H7 (cell line): ENCODE measurements at places on chromosomes 6 and 20. TPM values are rescaled to one million over a fixed set of nuclear protein-coding genes. Genes with fewer than 3 reads are reported as not detected.
A peak's percentile ranks its signal among the peaks of the same experiment; 100 is the strongest.

SYCP2 gene
- 0.04 TPM in 1 of 2 replicates, not detected in the other for total RNA-seq

PDE10A gene
- total RNA-seq, result 1.1 and 1.6 TPM in 2 replicates

KIAA1586 gene
- 9.8 and 19.2 TPM in 2 replicates for total RNA-seq

FIG4 gene
- 19.0 and 23.6 TPM in 2 replicates for total RNA-seq

GRCh38 chr6:89596056-89596455, 42.5 kb downstream of the LYRM2 start:
- DNase-seq, result no peak

DNA sequence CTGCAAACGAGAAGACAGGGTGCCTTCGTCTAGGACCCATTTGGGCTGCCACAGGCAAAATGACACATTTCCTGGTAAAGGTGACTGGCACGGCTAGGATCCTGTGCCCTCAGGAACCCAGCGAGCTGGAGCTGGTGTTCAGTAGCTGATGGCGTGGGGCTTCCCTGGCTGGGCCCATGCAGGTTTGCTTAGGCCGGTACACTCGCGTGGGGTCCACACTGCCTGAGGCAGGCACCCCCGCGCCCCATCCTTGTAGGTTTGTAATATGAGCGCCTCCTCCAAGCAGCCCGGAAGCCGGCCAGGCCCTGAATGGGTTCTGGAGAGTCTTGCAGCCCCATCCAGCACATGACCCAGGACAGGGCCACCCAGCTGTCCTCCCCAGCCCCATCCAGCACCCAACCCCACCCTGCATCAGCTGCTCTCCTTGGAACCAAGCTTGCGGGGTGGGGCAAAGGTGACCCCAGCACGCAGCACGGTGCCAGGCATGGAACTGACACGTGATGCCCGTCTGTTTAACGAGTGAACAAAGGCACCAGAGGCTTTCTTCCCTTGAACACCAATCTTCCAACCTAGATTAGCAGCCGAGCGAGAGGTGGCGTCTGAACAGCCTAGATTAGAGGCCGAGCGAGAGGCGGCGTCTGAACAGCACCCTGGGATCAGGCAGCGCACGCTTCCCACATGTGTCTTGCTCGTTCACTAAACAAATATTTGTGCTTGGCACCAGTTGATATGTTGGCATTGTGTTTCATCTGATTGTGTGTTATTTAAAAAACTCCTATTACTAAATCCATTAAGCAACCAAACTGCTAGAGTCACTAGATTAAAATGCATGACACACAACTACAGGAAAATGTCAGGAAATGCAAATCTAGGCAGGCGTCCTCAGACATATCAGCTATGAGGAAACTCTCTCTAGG, 112.1 kb downstream of the DLL1 start:
- DNase-seq, result peak; percentile 56

DNA sequence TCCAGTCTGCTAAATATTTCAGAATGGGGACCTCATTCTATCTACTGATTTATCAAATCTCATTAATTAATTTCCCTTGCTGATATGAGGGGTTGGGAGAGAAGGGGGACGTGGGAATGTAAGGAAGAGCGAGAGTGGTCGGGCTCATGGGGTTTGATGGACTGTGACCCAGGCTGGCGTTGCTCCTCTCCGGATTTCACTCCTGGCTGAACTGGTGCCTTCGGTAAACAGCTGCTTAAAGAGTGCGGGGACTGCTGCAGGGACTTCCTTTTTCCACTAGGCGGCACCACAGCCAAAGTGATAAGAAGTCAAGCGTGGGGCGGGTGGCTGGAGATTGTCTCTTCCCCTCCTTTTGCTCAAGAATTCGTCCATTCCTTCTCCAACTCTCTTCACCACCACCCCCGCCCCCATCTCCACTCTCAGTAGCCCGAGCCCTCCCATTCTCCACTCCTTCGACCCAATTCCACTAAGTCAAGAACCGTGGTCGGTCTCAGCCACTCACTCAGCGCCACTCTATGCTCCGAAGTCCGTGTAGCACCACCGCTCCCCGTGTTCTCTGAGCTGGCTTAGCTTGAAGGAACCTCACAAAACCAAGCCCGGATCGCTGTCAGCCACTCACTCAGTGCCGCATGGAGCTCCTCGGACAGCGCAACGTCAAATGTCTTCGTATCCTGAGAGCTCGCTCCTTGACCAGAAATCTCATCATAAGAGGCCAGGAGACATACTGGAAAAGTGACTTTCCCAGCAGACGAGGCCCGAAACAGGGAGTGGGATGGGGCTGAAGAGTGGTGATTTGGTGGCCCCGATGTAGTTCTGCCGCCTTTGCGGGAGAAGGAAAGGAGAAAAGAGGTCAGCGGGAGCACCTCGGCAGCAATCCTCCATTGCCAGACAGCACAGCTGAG, 9.7 kb downstream of the TRIM31 start:
- DNase-seq, result peak; percentile 87

GRCh38 chr6:24251339-24251738, 106.5 kb downstream of the DCDC2 start:
- DNase-seq, result peak; percentile 28

DNA sequence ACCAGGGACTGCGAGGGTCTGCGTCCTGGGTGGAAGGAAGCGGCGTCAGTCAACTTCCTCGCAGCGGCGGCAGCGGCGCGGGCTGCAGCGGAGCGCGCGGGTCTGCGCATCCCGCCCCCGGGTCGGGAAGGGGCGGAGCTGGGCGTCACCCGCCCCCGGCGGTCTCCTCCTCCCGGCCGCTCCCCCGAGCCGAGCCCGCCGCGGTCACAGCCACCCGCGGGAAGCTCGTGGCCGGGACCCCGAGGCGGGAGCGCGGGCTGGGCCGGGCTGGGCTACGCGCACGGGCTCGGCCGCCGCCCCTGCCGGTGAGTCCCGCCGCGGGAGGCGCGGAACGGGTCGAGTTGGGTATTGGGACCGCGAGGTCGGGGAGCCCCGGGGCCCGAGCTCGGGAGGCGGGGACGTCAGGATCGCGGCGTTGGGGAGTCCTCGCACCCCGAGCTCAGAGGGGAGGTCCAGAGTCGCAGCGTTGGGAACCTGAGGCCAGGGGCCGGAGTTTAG, at the start of gene PAQR8:
Gene PAQR8, plus strand, starts transcription at position 207 of the 498 bp plus-strand sequence. CDS start 41,063 bp downstream, outside the sequence.
- peak; percentile 95 for DNase-seq

DNA sequence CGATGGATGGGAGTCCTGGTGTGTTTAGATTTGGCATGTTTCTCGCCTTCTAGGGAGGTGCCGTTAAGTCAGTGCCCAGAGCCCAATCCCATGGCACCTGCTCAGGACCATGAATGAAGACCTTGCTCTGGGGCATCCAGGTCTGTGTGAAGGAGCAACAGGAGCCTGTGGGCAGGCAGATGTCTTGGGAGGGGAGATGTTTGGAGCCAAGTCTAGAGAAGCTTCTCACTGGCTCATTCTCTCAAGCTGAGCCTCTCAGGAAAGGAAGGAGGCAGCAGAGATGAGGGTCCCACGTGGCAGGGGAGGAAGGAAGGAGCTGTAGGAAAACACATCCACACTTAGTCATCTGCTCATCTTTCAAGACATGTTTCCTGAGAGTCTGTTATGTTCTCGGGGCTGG, 9.5 kb upstream of the SIRPB1 start:
- DNase-seq, result no peak

GRCh38 chr6:133241901-133242636, 912 bp downstream of the EYA4 start:
- DNase-seq, result peak; percentile 51

DNA sequence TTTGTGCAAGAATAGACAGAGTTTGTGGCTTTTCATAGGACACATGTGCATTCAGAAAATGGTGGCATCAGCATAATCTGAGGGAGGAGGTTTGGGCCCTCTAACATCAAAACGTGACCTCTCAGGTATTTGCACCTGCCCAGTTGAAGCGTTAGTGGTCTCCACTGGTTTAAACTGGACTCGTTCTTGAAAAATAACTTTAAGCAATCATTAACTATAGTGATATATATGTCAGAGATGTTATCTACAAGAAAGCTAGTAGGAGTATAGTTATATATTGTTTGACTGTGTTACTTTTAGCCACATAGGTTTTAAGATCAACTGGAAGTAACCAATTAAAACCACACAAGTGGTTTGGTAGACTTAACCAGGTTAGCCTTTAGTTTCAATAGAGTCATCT, 607.4 kb downstream of the MAFB start:
- no peak for DNase-seq

DNA sequence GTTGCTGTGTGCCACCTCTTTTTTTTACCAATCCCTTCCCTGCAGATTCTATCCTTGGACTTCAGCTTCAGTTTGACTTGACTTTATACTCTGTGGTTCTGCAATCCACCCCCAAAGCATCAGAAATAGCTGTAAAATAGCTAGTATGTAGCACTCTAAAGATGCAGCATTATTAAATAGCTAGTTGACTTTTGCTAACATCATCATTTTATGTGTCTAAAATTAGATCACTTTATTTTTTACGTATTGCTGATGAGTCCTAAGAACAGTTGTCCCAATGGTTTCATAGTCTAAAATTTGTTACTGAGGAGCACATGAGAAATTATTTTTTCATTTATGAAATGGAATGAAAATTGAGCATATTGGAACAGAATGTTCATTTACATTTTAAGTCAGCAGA, 138.2 kb downstream of the NKAIN2 start:
- DNase-seq, result no peak

GRCh38 chr6:81451787-81452186, 300.7 kb downstream of the TENT5A start:
- DNase-seq, result no peak

DNA sequence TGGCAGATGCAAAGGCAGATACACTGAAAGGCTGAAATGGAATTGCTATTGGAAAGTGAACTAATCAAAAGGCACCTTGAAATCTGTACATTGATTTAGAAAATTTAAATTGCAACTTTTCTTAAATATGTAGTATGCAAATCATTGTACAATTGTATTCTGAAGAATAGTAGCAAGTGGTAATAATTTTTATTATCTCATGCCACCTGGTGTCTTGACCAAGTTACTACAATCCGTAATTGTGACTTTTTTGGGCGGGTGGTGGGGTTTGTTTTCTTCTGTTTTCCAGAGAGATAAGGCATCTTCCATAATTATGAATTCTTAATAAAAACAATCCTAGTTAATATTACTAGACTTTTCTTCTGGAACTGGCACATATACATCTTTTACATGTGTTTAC, 12.5 kb upstream of the BCKDHB start:
- peak; percentile 27 for DNase-seq

DNA sequence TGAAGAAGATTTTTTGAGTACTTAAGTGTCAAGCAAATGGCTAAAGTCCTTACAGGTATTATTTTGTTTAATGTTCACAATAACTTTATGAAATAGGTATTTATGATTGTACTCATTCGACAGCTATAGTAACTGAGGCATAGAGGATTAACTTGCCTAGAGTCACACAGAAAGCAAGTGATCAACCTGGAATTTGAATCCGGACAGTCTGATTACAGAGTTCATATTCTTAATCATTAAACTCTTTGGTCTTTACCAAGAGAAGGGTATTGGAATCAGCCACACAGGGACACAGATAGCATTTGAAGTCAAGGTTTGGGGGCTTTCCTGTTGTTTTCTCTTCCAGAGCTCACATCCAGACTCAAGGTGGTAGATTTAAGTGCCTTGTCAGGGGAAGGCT, 69.7 kb downstream of the ISM1 start:
- DNase-seq, result no peak

DNA sequence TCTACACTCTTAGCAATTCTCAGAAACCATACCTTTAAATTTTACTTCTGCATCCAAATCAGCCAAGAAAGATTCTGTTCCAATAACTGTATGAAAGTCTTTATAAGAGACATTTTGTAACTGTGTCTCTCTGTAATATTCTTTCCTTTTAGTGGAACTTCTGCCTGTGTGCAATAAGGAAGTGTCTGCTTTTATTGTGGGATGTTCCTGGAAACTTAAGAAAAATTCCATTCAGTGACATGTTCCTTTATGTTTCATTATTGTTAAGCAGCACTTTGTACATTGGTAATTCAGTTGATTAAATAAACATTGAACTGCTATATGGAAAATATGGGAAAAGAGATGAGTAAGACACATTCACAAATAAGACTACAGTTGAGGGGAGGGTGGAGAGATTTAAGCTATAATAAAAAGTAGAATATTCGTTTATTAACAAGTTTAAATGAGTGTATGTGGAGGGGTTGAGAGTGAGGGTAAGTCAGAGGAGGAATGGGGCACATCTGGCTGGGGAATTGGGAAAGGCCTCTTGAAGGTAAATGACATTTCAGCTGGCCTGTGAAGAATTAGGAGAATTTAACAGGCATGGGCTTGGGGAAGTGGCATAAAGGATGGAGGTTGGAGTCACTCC, 11.9 kb downstream of the NUS1 start:
- DNase-seq, result no peak

- DNase-seq, result no peak
These were observed 118.2 kb upstream of the DST start for GRCh38 chr6:56760842-56761241.

DNA sequence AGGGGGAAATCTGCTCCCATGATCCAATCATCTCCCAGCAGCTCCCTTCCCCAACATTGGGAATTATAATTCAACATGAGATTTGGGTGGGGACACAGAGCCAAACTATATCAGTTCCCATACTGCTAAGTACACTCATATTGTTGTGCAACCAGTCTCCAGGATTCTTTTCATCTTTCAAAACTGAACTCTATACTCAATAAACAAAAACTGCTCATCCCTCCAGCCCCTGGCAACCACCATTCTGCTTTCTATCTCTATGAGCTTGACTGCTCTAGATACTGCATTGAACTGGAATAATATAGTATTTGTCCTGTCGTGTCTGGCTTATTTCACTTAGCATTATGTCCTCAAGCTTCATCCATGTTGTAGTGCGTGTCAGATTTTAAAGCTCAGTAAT, 42.9 kb downstream of the STX11 start:
- DNase-seq, result no peak

GRCh38 chr6:170101281-170102035, 189.4 kb downstream of the DLL1 start:
- DNase-seq, result peak; percentile 51

- no peak for DNase-seq
These were observed 107.1 kb downstream of the CDYL start for GRCh38 chr6:4883298-4883697.

DNA sequence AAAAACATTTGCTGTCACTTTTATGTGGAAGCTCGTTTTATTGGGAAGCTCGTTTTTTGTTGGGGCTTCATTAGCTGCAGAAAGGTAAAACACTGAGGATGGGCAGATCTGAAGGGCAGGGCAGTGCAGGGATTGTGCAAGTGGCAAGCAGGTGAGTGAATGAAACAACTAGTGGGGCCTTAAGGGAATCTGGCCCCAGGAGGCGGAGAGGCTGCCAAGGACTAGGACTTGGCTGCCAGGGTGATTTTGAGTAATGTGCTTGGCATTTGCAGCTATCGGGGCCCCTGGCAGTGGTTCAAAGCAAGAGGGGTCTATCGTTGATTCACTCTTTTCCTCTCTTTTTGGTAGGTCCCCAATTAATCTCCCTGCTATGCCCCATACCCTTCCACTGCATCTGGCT, 11.5 kb downstream of the IL22RA2 start:
- DNase-seq, result no peak
